ENCODE measurements at places on chromosomes 3 and 15. TPM values are rescaled to one million over a fixed set of nuclear protein-coding genes. Genes with fewer than 3 reads are reported as not detected.

DNA sequence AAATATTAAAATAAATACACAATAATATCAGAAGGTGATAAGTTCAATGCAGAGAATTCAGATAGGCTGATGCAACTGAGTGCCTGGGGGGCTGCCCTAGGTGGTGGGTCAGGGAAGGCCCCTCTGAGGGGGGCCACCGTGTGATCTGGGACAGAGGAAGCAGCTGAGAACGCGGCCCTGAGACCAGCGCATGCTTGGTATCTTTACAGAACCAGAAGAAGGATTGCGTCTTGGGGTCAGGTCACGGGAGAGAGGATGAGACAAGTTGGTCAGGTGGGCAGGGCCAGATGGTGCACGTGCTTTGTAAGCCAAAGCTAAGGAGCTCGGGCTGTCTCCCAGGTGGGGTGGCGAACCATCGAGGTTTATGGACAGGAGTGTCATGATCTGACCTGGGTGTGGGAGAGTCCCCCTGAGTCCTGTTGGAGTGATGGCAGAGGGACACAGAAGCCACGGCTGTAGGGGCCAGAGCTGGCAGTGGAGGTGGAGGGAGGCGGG, 121.2 kb downstream of the ETFA start:
- DNase-seq: no peak

DNA sequence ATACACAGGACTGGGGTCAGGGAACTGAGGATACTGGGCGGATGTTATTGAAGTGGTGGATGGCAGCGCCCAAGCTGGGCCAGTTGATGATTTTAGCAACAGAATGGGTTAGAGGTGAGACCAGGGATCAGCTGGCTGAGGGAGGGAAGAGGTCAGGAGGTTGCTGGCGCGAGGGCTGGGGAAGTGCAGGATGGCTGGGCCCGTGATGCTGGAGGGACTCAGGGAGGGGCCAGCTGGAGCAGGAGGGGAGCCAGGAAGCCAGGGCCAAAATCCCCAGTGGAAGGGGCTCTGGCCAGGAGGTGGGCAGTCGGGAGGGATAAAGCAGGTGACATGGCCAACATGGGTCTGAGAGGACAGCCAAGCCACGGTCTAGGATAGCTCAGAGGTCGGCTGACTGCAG, 178.0 kb downstream of the NSMCE3 start:
- no peak for DNase-seq

- no peak for DNase-seq
Observed at GRCh38 chr3:168424059-168424734, 328.5 kb upstream of the GOLIM4 start.

C3orf18 gene
- total RNA-seq: 12.7 TPM

DNA sequence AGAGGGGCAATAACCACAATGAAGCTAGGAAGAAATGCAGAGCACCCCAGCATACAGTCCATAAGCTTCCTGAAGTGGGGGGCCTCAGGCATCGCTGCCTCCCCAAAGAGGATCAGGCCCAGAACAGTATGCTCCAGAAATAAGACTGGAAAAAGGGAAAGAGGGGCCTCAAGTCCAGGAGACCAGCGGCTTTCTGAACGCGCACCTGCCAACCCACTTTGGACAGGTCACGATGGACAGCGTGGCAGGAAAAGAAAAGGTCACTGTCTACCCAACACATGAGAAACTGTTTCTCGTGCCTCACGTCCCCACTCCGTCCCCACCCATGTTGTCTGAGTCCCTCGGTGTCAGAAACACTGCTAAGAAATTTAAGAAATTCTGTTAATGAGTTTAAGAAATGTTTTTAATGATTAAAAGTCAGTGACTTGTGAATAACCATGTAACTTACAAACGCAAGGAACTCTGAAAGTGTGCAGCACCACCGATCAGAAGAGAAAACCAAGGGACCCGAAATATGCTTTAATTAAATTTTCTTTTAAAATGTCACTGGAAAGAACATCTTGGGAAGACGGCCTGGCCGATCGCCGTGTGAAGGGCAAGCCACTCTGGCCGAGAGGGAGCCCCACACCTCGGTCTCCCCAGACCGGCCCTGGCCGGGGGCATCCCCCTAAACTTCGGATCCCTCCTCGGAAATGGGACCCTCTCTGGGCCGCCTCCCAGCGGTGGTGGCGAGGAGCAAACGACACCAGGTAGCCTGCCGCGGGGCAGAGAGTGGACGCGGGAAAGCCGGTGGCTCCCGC, 1.7 kb upstream of the PPARG start:
- DNase-seq: no peak

GRCh38 chr15:82551646-82552247, 11.5 kb upstream of the RPS17 start:
- DNase-seq: no peak

GRCh38 chr3:118729546-118729945, 305.1 kb downstream of the IGSF11 start:
- DNase-seq: no peak

SLC28A2 gene
- total RNA-seq: not detected

DNA sequence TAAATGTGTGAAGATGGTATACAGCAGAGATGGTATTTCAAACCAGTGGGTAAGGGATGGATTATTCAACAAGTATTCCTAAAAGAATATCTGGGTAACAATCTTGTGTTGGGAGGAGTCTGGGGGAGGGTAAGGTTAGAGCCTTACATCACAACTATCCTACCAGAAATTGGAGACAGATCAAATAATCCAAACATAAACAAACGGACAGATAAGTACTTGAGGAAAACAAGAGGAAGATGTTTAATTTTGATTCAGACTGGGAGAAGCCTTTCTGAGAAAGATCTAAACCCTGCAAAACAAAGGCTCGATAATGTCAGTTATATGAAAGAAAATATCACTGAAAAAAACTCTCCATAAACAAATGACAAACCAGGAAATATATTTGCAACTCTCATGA, 77.9 kb downstream of the SLC9A9 start:
- no peak for DNase-seq

Data from neural crest cell (in vitro differentiated cells).